Pericardium fibroblast (primary cell): ENCODE measurements at places on chromosomes 6 and 20. TPM values are rescaled to one million over a fixed set of nuclear protein-coding genes. Genes with fewer than 3 reads are reported as not detected.

PRSS35 gene
- 2.4 and 3.0 TPM in 2 replicates for total RNA-seq

SNX21 gene
- total RNA-seq = 69.8 and 74.2 TPM in 2 replicates

GSTA2 gene
- total RNA-seq = not detected in 2 replicates

PKIB gene
- 0.26 and 2.6 TPM in 2 replicates for total RNA-seq
